ENCODE measurements at places on chromosomes 5 and 9.

DNA sequence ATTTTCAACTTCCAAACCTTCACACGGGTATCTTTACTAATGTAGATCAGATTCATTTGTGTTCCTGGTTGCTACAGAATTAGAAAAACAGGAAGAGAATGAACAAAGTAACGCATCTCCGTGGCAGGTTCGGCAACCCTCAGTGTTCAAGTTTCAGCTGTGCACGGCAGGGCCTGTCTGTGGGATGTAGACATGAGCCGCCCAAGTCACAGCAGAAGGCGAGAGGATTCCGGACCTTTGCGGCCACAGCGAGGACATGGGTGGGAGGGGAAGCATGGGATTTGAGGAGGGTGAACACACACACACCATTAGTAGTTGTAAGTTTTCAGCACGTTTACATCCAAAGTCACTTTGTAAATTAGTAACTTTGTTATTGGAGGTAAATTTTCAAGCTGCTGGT, 31.7 kb upstream of the CEP72 start:
- no peak for DNase-seq

- DNase-seq: no peak
Observed at GRCh38 chr5:80284720-80285119, 28.9 kb upstream of the SERINC5 start.

DNA sequence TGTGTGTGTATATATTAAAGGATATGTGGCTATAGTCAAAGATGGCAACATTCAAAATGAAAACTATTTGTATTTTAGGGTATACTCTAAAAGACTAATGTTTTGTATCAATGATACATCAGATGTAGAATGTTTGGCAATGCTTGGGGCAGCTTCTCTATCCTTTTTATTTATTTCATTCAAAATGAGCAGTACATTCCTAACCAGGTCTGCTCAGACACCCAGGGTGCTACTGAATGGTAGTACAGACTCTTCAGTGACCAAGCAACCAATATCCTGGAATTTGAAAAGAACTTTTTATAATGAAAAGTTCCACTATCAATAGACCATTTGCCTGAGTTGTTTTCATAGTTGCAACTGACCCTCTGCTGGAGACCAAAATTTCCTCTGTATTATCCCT, 23.9 kb downstream of the MEGF9 start:
- no peak for DNase-seq

DNA sequence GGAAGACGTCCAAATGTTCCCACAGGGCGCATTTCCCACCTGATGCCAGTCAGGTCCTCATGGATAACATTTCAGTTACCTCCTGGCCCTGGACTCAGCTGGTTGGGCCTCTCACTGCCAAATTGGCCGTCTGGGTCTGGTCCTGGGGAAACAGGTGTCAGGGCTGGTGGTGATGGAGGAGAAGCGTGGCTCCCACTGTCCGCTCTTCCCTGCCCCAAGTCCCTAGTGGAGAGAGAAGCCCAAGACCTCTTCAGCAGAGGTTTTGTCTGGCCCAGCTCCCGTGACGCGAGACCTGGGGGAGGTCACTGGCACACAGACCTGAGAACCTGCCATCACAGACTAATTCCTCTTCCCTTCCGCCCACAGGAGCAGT, 27.8 kb upstream of the PRDM12 start:
- DNase-seq: no peak

DNA sequence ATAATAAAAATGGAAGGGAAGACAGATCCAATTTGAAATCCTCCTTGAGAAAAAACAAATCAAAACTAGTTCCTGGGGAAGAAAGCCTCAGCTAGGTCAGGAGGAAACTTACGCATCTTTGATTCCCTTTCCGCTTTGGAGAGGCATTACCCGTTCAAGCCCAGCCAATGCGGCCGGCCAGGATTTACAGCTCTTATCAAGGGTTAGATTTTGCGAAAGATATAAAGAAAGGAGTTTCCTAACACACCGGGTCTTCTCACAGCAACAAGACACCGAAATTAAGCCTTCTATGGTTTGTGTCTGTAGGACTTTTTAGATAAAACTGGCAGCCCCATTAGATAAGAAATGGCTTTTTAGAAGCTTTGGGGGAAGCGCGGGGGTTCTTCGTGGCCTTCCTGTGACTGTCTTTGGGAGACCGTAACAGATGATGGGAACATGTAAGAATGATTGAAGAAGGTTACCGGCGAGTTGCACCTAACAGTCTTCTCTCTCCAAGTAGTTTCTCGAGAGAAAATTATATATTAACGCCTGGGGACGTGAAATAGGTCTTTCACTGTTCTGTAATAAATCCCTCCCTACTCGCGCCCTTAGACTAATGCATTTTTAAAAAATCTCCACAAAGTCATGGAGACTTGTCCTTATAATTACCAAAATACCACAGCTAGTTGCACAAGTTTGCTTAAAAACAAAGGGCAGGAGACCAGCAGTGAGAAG, 1.3 kb upstream of the ISL1 start:
- no peak for DNase-seq
